Ascending aorta (tissue), 2 donors: ENCODE measurements at places on chromosomes 7 and 10.

DNA sequence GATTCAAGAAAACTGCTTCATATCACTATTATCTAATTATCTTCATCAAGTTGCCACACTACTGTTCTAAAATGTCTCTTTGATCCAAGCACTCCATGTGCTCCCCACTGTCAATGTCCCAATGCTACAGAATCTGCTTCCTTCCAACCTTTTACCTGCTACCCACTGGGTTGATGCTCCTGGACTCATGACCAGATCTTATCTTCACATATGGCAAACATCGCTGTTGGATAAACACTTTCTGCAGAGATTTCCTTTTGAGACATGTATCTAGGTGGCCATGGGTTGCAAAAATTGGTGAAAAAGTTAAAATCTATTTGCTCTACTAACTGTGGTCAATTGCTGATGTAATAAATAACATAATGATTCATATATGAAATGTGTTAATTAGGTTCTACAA lies 24.5 kb upstream of the SEMA3C start:
- DNase-seq: no peak

DNA sequence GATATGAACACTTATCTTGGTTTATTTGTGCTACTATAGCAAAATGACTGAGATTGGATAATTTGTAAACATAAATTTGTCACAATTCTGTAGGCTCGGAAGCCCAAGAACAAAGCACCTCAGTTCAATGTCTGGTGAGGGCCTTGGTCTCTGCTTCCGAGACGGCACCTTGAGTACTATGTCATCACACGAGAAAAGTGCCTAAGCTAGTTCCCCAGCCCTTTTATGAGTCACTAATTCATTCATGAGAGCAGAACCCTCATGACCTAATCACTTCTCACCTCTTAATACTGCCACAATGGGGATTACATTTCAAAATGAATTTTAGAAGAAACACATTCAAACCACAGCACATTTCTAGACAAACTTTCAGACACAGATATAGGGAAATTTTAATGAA lies 52.0 kb upstream of the PRSS1 start:
- DNase-seq: no peak

DNA sequence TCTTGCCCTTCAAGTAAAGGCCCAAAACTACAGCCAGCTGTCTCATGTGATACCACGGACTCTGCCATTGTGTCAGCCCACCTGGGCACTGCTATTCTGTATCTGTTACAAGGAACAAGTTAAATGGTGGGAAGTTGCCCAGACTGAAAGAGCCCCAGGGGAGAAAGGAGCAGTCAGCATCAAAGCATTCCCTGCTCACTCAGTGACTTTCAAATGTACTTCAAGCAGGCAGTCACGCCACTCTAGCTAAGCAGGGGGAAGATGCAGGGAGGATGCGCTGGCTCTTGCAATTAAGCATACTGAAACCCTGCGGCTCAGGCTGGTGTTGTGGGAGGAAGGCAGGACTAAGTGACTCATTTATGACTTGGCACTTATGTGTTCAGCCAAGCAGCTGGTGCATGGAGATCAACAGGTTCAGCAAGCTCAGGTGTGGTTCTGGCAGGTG lies 1249.6 kb downstream of the TYW1 start:
- DNase-seq: no peak

DNA sequence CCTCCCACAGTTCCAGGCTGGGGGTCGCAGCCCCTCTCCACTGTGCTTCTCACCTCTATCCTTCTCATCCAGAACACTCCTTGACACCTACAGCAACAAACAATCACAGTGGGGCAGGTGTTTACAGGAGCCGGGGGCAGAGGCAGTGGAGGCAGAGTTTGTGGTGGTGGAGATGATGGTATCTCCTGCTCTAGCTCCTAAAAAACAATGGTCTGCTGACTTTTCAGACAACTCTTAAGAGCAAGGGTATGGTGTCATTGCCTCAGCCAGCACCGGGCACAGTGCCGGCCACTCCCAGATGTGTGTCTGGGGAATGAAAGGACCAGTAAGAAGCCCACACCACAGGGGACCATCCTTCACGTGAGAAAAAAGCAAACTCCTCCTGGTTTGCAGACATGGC lies 36.3 kb upstream of the ANTXRL start:
- no peak for DNase-seq

- DNase-seq: no peak
These were observed 5.6 kb upstream of the PSTK start for GRCh38 chr10:122974543-122975064.

DNA sequence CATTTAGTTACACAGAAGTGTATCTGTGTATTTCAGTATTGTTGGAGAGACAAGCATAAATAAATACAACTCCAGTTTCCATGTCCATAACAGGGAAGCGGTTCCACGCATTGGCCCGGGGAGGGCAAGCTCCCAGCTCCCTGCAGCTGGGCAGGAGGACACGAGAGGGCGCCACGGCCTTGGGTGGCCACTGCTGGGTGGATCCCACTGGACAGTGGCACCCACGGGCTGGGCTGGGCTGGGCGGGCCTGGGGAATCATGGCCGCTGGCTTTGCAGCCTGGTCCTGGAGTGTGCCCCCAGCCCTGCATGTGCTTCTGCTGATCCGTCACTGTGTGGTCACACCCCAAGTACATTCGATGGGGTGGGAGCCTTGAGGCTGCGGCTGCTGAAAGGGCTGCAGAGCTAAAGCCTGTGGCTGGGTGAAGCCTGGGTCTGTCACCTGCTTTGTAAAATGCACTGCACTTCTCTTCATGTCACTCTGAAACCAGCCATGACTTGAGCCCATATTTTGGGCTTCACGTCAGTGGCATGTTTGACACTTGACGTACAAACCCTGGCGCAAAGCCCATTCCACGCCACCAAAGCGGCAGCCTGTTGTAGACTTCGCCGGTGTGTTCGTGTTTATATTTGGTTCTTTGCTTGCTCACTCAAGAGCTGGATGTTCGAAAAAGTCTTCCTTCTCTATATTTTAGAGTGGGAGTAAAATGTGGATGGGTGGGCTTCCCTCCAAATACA lies 27.5 kb downstream of the LRRC27 start:
- DNase-seq: no peak

DNA sequence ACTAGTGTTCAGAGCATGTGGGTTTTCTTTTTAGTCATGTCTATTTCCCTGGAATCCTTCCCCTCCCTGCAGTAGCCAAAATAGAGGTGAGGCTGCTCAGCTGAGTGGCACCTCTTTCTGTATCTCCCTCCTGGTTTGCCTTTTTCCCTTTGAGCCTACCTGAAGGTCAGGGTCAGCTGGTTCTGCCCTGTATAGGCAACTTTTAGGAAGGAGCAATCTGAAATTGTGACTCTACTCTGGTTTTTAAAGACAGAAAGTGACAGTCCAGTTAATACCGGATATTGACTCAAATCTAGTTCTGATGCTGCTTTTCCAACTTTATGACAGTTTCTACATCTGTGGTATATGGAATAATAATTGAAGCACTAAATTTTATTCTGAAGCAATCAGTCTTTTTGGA lies 26.0 kb downstream of the CCM2 start:
- no peak for DNase-seq

- no peak for DNase-seq
These were observed 2.4 kb downstream of the CD36 start for GRCh38 chr7:80640846-80641245.
